ENCODE measurements at places on chromosomes 13 and 19.

DNA sequence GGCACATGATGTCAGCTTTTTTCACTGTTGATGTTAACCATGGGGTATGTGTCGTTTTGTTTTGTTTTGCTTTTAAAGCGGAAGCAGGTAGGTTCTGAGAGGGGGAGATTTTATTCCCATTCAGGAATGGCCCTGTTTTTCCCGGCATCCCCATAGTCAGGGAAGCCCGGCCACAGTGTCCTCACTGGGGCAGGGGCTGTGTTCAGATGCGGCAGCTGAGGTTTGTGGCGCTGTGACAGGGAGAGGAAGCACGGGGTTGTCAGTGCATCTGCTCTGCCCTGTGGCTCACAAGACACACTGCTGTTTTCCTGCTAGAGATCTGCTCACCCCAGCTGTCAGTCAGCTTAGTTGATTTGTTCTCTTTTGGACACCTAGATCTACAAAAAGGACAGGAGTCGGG lies 27.6 kb downstream of the ANKRD27 start:
- no peak overlapping the region for H3K27ac ChIP-seq
- peaks cover 12% of the 10 kb centered on the region for H3K36me3 ChIP-seq
- H3K4me1 ChIP-seq = no peaks in the 10 kb centered on the region
- DNase-seq = no peak

GRCh38 chr13:74886502-74886901 lies 595.5 kb downstream of the TBC1D4 start:
- no peak overlapping the region for H3K27ac ChIP-seq
- DNase-seq = no peak
- H3K4me1 ChIP-seq = no peaks in the 10 kb centered on the region
- no peaks in the 10 kb centered on the region for H3K27me3 ChIP-seq
- no peaks in the 10 kb centered on the region for H3K36me3 ChIP-seq

DNA sequence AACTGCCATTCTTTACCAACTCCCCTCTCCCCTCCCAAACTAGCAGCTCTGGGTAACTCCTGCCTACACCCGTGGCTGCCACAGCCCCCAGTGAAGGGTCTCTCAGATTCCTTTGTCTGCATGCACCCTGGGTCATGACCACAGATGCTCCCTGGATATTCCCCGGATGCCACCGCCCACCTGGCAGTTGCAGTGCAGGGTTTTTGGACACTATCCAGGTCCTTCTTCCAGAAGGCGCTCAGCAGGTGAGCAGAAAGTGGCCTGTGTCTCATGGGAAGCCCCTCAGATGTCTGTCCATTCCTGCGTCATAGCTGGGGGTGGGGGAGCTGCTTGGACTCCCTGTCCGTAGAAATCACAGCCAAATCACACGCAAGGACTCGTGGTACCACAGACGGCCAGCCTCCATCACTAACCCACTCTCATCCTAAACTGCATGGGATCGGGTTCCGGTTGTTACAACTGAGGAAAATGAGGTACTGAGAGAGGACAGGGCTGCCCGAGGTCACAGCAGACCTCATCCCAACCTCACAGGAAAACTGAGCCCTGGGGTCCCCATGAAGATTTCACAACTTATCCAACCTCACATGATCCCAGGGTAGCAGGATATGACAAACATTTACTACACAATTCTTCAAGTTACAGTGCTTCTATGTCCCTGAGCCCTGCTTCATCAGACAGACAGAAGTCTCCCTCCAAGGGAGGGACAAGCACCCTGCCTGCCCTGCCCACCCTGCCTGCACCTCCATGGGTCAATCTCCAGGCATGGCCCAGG lies 38.6 kb downstream of the ELL start:
- H3K27ac ChIP-seq = no peak overlapping the region
- no peak overlapping the region for H3K4me3 ChIP-seq
- H3K27me3 ChIP-seq = no peaks in the 10 kb centered on the region
- H3K4me1 ChIP-seq = no peaks in the 10 kb centered on the region
- no peaks in the 10 kb centered on the region for H3K36me3 ChIP-seq
- no peak for DNase-seq

GRCh38 chr19:2495651-2496316 lies 19.9 kb downstream of the GADD45B start:
- no peak overlapping the region for H3K27ac ChIP-seq
- H3K4me1 ChIP-seq = peaks cover 6% of the 10 kb centered on the region
- no peak overlapping the region for H3K4me3 ChIP-seq
- no peaks in the 10 kb centered on the region for H3K27me3 ChIP-seq

DNA sequence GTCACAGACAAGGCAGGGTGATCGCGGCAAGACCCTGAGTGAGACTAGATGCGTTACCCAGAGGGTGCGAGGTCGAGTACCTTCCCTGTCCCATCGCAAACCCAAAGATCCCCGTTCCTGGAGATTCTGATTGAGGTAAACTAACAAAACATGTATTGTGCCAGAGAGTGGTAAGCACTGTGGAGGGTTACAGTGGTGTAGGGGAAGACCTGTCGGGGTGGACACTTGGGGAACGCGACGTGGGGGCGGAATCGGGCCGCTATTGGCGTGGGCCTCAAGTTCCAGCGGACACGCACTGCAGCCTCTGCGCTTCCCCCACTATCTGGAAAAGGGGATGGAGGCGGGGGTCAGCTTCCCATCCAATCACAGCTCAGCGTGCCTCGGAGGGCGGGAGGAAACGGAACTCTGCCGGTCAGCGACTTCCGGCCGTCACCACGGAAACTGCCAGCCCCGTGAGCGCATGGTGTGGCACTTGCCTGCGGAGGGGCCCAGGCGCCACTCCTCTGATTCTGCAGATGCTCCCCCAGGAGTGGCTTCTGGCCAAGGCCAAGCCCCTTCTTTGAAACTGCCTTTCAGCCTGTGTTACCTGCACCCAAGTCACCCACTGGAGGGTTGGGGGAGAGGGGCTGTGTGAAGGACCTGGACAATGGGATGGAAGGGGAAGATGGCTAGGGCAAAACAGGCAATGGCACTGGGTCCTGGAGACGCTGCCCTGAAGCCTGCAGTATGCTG lies 1.0 kb upstream of the UBE2M start:
- peak overlapping the region; percentile 56 for H3K4me3 ChIP-seq
- DNase-seq = peak; percentile 96
- no peaks in the 10 kb centered on the region for H3K27me3 ChIP-seq

- H3K27ac ChIP-seq = no peak overlapping the region
- H3K36me3 ChIP-seq = no peaks in the 10 kb centered on the region
- DNase-seq = no peak
These were observed 9.9 kb downstream of the APOC1 start for GRCh38 chr19:44924243-44924725.

GRCh38 chr19:329876-330275 lies 14.7 kb downstream of the MIER2 start:
- no peak overlapping the region for H3K27ac ChIP-seq
- no peaks in the 10 kb centered on the region for H3K27me3 ChIP-seq
- DNase-seq = no peak
- no peaks in the 10 kb centered on the region for H3K4me1 ChIP-seq
- H3K4me3 ChIP-seq = no peak overlapping the region

GRCh38 chr13:65456150-65456912 lies 1773.8 kb downstream of the PCDH9 start:
- no peaks in the 10 kb centered on the region for H3K27me3 ChIP-seq
- DNase-seq = no peak
- no peak overlapping the region for H3K27ac ChIP-seq
- H3K4me1 ChIP-seq = no peaks in the 10 kb centered on the region

- no peaks in the 10 kb centered on the region for H3K36me3 ChIP-seq
- no peak overlapping the region for H3K4me3 ChIP-seq
- no peak overlapping the region for H3K27ac ChIP-seq
- no peaks in the 10 kb centered on the region for H3K4me1 ChIP-seq
- H3K27me3 ChIP-seq = no peaks in the 10 kb centered on the region
These were observed 99.2 kb upstream of the WASF3 start for GRCh38 chr13:26458196-26458749.

DNA sequence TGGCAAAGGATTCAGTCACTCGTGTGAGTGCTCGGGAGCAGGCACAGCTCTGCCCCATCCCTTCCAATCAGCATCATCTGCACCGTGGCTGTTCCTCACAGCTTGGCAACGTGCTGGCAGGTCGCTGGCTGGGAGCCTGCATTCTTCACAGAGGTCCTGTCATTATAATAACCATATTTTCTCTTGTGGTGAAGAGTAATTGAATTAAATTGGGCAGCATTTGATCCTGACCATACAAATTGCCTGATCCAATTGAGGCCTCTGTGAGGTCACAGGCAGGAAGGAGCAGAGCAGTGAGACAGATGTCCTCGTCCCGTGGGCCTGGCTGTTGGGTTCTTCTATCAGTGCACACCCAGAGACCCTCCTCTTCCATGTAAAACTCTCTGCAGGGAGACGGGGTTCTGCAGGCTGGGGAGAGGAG lies 407.8 kb downstream of the COG6 start:
- DNase-seq = no peak
- H3K27me3 ChIP-seq = no peaks in the 10 kb centered on the region
- no peaks in the 10 kb centered on the region for H3K4me1 ChIP-seq
- no peak overlapping the region for H3K27ac ChIP-seq
- no peaks in the 10 kb centered on the region for H3K36me3 ChIP-seq

- H3K36me3 ChIP-seq = peaks cover 4% of the 10 kb centered on the region
- H3K4me3 ChIP-seq = no peak overlapping the region
- H3K27ac ChIP-seq = no peak overlapping the region
- DNase-seq = peak; percentile 51
- no peaks in the 10 kb centered on the region for H3K4me1 ChIP-seq
These were observed 4.9 kb downstream of the UHRF1 start for GRCh38 chr19:4913996-4914735.

DNA sequence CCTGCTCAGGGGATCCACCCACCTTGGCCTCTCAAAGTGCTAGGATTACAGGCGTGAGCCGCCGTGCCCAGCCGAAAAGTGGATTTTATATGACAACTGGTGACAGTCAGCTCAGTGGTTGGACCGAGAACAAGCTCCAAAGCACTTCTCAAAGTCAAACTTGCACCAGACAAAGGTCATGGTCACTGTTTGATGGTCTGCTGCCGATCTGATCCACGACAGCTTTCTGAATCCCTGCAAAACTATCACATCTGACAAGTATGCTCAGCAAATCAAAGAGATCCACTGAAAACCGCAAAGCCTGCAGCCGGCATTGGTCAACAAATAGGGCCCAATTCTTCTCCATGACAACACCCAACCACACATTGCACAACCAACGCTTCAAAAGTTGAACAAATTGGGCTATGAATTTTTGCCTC lies 21.6 kb upstream of the NAA16 start:
- no peak overlapping the region for H3K4me3 ChIP-seq
- H3K4me1 ChIP-seq = no peaks in the 10 kb centered on the region

DNA sequence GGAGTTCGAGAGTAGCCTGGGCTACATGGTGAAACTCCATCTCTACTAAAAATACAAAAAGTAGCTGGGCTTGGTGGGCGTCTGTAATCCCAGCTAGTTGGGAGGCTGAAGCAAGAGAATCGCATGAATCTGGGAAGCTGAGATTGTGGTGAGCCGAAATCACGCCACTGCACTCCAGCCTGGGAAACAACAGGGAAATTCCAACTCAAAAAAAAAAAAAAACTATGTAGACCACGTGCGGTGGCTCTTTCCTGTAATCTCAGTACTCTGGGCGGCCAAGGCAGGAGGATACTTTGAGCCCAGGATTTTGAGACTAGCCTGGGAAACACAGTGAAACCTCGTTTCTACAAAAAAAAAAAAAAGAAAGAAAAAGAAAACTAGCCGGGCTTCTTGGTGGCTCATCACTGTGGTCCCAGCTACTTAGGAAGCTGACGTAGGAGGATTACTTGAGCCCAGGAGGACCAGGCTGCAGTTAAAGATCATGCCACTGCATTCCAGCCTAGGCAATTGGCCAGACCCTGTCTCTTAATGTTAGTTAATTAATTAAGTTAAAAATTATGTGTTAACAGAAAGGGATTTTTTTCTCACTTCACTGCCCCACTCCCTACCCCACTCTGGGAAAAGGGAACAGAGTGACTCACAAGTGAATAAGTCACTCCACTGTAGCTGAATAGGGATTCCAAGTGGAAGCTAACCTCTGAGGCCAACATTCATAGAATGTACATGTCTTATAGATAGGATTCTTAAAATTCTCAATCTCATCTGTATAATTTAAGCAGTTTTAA lies 2.2 kb downstream of the ZNF83 start:
- peaks cover 2% of the 10 kb centered on the region for H3K4me1 ChIP-seq
- H3K4me3 ChIP-seq = no peak overlapping the region
- H3K27me3 ChIP-seq = no peaks in the 10 kb centered on the region
- H3K36me3 ChIP-seq = no peaks in the 10 kb centered on the region
- no peak for DNase-seq

GRCh38 chr13:32969516-32969941 lies 46.7 kb upstream of the KL start:
- H3K4me1 ChIP-seq = no peaks in the 10 kb centered on the region
- H3K4me3 ChIP-seq = no peak overlapping the region
- H3K36me3 ChIP-seq = no peaks in the 10 kb centered on the region
- H3K27me3 ChIP-seq = no peaks in the 10 kb centered on the region
- no peak overlapping the region for H3K27ac ChIP-seq

- H3K36me3 ChIP-seq = no peaks in the 10 kb centered on the region
- H3K27ac ChIP-seq = no peak overlapping the region
- H3K27me3 ChIP-seq = peaks cover 3% of the 10 kb centered on the region
- H3K4me3 ChIP-seq = no peak overlapping the region
- DNase-seq = no peak
- no peaks in the 10 kb centered on the region for H3K4me1 ChIP-seq
These were observed 4.7 kb upstream of the CYP2A13 start for GRCh38 chr19:41083516-41083915.

DNA sequence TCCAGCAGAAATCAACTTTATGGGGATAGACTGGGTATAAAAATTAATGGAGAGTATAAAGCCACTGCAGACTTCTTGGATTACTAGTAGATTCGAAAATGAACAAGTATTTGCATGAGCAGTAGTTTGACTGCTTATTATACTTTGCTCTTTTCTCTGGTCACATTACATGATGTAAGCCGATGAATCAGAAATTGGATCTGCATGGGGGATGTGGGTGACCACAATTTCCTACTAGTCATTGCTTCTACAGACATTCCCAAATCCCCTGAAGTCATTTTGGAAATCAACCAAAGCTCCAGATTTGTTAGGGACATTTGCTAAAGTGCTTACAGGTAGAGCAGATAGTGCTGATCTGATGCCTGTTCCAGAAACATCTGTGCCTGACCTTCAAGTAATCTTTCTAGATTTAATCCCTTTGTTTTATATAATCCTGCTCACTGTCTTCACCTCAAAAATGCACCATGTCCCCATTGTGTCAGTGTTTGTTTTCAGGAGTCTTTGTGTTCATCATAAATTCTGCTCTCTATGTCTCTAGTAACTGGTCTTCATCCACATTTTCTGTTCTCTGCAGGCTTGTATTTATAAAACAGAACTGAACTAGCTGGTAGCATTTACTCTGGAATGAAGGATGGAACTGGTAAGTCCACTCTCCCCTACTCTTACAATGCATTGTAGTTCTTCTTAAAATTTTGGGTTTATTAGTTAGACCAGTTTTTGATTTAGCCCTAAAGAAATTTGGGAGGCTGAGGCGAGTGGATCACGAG lies 201.5 kb upstream of the CSNK1A1L start:
- H3K27ac ChIP-seq = no peak overlapping the region
- H3K36me3 ChIP-seq = no peaks in the 10 kb centered on the region
- no peak for DNase-seq
- no peaks in the 10 kb centered on the region for H3K27me3 ChIP-seq
- H3K4me1 ChIP-seq = no peaks in the 10 kb centered on the region

GRCh38 chr13:23610966-23611491 lies 40.8 kb downstream of the TNFRSF19 start:
- H3K27ac ChIP-seq = no peak overlapping the region
- DNase-seq = no peak
- no peaks in the 10 kb centered on the region for H3K36me3 ChIP-seq
- H3K4me1 ChIP-seq = no peaks in the 10 kb centered on the region

- DNase-seq = no peak
- H3K4me1 ChIP-seq = peaks cover 2% of the 10 kb centered on the region
- no peak overlapping the region for H3K27ac ChIP-seq
These were observed 16.5 kb upstream of the NANOS2 start for GRCh38 chr19:45931055-45931454.
